ENCODE measurements at places on chromosomes 7 and 10.

GRCh38 chr7:138460176-138460648, at the start of gene TRIM24:
TRIM24 (plus strand) TSS chr7:138460259; CDS start chr7:138460549, 290 bp downstream.
- DNase-seq: no peak

DNA sequence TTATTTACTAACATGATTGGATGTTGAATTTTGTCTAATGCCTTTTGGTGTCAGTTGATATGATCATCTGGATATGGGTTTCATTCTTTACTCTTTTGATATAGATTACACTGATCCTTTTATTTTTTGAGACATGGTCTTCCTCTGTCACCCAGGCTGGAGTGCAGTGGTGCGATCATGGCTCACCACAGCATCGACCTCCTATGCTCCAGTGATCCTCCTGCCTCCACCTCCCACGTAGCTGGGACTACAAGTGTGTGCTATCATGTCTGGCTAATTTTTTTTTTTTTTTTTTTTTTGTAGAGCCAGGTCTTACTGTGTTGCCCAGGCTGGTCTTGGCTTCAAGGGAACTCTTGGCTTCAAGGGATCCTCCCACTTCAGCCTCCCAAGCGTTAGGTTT, 27.1 kb downstream of the BMS1 start:
- DNase-seq: no peak

- DNase-seq: no peak
These were observed 284.9 kb upstream of the AOAH start for GRCh38 chr7:37009125-37009675.

- no peak for DNase-seq
These were observed 2.0 kb upstream of the OPALIN start for GRCh38 chr10:96360766-96361165.

DNA sequence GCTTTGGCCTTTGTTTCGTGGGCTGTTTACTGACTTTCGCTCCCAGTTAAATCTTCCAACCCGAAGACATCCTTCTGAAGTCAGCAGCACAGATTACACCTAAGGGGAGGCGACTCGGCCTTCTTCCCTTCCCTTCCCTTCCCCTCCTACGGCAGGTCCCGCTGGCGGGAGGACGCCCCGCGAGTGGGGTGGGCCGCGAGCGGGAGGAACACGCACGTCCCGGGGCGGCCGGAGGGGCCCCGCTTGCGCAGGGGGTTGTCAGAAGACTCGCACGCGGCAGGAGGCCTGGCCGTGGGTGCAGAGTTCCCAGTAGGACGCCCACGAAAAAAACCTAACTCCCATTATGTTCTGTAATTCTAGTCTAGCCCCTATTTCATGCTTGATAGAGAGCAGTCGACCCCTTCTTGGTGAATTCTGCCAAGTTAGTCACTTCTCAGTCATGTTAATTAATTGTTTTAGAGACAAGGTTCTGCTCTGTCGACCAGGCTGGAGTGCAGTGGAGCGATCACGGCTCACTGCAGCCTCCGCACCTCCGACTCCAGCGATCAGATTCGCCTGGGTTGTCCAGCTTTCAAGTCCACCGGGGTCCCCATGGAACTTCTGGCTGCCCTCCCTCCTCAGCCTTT, 19.2 kb upstream of the ZNF32 start:
- DNase-seq: no peak

GRCh38 chr10:33099748-33100147, 141.7 kb upstream of the ITGB1 start:
- DNase-seq: no peak

DNA sequence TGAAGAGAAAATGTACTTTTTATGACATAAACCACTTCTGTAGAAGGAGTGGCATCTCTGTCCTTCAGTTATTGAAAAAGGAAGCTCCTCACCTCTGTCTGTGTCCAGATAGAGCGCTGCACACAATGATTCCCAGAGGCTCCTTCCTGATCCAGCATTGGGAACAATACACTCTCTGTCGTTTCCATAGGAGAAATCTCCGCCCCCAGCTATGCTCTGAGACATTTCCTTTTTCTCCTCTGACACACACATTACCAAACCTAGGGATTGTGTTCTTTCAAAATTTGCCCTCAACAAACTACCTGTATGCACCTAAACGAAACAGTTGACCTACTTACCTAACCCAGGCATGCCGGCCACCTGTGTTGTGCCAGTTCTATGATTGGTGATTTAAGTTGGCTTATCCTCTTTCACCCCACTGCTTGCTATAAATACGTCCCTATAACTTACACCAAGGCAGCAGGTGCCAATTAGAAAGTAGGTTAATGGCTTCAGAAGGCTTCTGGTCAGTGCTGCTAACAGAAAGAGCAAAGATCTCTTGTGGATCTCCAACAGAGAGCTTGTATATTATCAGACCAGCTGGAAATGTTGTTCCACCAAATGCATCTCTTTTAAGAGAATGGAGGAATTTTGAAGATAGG, 140.1 kb upstream of the JCAD start:
- no peak for DNase-seq

- no peak for DNase-seq
These were observed 24.9 kb upstream of the CARD11 start for GRCh38 chr7:3068530-3068929.

DNA sequence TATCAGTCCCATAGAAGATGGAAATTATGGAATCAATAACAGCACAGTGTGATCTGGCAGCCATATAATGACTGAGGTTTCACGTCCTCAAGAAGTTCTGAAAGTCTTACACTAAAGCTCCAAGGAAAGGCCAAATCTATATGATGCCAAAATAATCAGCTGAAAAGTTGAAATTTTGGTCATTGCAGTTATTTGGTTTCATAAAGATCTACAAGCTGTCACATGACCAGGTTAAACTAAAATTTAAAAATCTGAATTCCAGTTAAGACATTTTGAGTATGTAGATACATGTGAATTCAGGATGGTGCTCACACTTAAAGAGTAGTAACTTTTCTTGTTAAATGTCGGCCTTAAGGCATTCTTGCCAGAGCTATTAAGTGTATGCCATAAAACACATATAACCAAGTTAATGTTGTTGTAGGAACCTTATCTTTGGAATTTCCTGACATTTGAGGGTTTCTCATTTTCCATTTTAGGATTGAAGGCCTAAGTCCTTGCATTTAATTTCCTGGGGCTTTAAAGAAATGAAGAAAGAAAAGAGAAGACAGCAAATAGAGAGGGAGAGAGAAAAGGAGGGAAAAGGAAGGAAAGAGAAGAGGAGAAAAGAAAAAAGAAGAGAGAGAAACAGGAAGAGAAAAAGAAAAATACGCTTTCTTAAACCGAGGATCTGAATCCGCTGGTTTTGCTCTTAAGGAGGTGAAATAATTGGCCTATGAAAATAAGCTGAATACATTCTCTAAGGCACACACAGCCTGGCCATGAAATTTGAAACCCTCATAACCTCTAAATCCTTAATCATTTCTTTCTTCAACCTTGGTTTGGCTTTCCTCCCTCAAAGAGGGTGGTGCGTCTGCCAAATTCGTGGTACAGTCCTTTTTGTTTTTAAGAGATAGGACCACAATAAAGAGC, 43.8 kb downstream of the DENND2A start:
- no peak for DNase-seq
